ENCODE measurements at places on chromosomes 11 and 22.

DNA sequence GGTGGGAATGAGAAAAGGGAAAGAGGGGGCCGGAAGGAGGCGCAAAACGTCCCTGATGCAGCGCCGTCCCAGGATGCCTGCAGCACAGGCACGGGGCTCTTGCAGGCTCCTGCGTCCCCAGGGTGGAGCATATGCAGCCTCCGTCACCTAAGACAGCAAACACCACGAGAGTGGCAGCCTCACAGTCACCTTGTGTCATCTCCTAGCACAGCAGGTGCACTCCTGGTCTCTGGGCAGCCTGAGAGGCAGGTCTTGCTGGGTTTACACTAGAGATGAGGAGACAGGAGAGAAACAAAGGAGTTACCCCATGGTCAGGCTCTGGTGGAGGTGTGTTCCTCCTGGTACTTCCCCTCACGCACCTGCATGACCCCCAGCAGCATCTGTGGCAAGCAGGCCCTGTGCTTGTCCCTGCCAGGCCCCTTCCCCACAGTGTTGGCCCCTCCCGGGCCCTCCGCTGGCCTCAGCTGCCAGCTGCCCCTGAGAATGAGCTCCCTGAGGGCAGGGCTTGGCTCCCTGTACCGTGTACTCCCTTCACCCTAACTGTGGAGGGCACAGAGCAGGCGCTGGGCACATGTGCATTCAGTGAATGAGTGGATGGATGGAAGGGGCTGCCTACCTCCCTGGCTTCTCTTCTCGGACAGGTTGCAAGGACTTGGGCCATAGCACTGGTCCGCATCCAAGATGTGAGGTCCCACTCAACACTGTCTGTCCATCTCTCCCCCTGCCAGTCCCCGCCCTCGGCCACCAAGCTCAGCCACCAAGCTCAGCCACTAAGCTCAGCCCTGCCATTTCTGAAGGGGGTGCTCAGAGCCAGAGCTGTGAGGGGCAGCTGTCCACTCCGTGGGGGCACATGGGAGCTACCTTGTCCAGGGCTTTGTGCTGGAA, 988.6 kb downstream of the BRD1 start:
- DNase-seq, result no peak

DNA sequence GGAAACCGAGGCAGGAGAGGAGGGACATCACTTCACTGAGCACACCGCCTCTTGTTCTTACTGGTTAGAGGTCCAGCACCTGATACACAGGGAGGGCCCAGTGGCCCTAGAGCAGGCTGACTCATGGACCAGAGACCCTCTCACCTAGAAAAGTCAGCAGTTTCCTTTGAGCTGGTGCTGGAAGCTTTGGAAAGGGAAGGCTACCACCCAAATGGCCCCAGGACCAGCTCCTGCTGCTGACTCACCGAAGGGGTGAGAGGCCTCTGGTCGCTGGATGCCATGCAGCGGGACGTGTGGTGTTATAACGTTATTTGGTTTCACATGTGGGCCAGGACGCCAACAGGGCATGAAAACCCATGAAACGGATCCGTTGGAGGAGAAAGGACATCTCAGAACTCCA, 3.8 kb downstream of the NADSYN1 start:
- no peak for DNase-seq

DNA sequence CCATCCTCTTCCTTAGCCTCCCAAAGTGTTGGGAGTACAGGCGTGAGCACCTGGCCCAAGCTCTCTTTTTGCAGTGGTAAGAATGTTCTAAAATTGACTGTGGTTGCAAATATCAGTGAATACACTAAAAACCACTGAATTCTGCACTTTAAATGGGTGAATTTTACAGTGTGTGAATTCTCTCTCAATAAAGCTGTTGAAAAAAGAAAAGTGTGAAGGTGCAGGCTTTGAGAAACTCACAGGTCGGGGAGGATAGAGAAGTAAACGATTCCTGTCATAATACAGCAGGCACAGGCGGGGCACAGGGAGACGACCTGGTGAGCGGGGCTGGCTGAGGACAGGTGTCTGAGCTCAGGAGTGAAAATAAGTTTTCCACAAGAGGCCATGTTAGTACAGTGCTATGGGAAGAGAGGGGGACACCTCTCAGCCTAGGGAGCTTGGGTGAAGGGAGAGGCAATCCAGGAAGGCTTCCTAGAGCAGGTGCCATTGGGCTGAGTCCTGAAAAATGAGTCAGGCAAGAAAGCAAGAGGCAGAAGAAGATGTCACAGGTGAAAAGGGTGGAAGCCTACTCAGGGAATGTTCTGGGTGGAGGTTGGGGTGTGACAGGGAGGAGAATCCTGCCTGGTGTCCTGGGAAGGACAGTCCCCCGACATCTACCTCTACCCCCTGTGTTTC, 26.1 kb downstream of the LIF start:
- DNase-seq, result no peak

- no peak for DNase-seq
These were observed 1.4 kb upstream of the FTH1 start for GRCh38 chr11:61968758-61969390.

DNA sequence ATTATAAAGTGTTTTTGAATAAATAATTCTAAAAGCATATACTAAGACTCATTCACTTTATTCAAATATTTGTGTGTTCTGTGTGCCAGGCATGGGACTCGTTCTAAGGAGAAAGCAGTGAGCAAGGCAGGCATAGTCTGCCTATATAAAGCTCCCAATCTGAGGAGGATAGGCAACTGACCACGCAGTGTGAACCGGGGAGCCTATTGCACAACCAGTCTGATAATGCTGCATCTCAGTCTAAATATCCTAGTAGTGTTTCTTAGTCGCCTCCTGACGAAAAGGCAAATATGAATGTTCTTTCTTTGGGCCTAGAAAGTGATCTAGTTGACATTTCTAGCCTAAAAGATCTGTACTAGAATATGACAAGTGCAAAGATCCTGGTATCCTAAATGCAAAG, 98.3 kb downstream of the C11orf65 start:
- DNase-seq, result no peak

GRCh38 chr11:986952-987305, 49.6 kb downstream of the MUC6 start:
- no peak for DNase-seq

DNA sequence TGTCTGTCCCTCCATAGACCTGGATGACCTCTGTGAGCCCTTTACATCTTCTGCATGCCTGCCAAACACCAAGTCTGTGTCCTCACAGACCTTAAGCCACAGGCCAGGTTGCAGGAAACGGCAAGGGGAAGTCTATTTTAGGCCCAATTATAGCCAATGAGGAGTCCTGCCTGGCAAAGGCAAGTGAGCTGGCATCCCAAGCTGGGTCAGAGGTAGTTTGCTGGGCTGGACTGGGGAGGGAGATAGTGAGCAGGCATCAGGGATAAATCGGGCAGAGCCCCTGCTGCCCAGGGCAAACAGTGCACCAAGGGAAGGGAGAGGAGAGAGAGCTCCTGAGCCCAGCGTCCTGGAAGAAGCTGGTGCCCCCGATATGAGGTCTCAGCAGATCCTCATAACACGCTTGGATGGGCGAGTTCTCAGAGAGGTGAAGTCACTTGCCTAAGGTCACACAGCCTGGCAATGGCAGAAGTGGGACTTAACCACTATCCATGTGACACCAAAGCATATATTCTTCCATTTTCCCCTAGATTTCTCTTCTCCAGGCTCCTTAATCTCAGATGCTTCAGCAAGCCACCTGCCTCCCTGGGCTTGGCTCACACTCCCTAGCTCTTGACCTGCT, 3.7 kb upstream of the RELT start:
- no peak for DNase-seq

GRCh38 chr11:15182372-15182771, 67.6 kb downstream of the INSC start:
- no peak for DNase-seq

DNA sequence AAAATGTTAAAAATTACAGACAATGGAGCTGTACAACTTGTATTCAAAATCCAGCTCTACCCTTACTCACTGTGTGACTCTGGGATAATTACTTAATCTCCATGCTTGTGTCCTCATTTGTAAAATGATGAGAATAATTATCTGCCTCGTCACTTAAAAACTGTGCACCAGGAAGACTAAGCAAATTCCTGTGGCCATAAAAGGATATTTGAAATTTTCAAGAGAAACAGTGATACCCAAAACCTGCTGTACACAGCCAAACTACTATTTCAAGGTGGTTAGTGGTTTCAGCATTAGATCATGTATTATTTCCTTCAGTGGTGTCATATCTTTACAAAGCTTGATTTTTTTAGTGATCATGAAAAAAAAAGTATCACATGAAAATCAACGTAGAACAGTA, 136.9 kb downstream of the METTL15 start:
- no peak for DNase-seq

DNA sequence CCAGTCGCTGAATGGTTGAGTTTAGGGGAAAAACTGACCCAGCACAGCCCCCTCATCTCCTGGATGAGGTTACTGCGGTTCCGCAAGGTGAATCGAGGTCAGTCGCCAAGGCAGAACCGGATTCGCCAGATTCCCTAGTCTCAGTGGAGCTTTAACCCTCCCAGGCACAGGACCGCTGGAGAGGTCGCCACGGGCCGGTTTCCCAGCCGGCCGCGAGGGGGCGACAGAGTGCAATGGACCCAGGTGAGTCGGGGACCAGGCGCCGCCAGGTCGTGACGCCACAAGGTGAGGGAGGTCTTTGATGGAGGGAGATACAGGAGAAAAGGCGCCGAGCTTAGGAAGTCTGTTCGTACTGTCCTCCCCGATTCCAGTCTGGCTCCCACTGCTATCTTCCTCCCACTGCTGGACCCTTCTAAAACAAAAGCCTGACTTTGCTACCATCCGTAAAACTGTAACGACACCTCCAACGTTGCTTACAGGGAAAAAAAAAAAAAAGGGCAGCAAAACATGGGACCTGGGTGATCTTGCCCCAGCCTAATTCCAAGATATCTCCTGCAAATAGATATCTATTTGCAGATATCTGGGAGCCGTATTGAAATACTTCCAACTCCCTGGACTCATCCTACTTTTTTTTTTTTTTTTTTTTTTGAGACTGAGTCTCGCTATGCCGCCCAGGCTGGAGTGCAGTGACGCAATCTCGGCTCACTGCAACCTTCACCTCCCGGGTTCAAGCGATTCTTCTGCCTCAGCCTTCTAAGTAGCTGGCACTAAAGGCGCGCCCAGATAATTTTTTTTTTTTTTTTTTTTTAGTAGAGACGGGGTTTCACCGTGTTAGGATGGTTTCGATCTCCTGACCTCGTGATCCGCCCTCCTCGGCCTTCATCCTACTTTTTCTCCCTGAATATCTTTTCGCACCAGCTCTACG, 1.4 kb upstream of the GGA1 start:
- peak; percentile 65 for DNase-seq

- DNase-seq, result no peak
These were observed at the start of gene CLCF1 for GRCh38 chr11:67372993-67373647. Gene CLCF1, minus strand, starts transcription at chr11:67373598. Its CDS starts 59 bp downstream, at chr11:67373539.

- DNase-seq, result no peak
These were observed 72.7 kb downstream of the AMBRA1 start for GRCh38 chr11:46520971-46521745.

- no peak for DNase-seq
These were observed 138.9 kb downstream of the NELL1 start for GRCh38 chr11:20808328-20808727.

DNA sequence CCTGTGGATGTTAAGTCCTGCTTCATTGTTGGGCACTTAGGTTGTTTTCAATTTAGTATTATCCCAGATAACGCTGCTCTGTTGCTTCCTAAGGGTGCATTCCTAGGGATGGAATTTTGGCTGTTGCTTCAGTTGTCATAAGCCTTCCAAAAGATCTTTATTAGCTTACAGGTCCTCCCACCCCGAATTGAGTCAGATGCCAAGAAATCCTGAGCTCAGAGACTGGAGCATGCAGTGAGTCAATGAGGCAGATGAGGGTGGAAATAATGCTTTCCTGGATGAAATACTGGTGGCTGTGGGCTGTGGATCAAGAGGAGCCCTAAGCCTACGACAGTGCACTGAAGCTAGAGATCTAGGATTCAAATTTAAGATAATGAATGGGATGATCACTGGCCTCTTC, 10.7 kb upstream of the IL18BP start:
- DNase-seq, result no peak
